ENCODE measurements at places on chromosomes 7 and 10.

GRCh38 chr10:132509506-132510173, 27.9 kb upstream of the INPP5A start:
- no peak for DNase-seq

DNA sequence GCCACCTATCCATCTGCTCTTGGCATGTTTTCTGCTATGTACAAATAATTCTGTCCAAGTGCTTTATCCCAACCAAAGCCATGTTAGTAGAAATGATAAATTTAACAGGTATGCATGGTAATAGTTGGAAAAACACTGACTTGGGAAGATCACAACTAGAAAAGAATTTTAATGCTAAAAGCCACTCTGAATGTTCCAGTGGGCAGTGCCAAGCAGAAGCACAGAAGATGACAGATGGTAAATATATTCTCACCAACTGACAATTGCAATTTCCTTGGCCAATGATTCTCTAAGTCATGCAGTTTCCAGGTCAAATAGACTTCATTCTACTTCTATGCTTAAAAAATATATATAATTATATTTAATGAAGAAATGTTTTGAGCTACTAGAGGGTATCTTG, 83.6 kb upstream of the SEMA3C start:
- no peak for DNase-seq

- no peak for DNase-seq
Observed at GRCh38 chr7:129969881-129970446, 17.2 kb upstream of the UBE2H start.

DNA sequence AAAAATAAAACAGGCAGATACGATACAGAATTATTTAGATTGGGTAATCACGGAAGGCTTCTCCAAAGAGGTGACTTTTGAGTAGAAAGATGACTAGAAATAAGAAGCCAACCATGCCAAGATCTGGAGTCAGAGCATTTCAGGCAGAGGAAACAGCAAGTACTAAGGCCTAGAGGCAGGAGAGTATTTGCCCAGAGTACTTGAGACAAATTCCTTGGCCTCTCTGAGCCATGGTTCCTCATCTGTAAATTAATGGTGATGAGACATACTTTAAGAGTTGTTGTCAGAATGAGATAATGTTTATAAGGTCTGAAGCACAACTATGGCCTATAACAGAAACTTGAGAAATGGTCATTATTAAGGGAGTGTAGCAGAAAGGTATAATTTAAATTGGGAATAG, 15.8 kb upstream of the GPR37 start:
- no peak for DNase-seq

DNA sequence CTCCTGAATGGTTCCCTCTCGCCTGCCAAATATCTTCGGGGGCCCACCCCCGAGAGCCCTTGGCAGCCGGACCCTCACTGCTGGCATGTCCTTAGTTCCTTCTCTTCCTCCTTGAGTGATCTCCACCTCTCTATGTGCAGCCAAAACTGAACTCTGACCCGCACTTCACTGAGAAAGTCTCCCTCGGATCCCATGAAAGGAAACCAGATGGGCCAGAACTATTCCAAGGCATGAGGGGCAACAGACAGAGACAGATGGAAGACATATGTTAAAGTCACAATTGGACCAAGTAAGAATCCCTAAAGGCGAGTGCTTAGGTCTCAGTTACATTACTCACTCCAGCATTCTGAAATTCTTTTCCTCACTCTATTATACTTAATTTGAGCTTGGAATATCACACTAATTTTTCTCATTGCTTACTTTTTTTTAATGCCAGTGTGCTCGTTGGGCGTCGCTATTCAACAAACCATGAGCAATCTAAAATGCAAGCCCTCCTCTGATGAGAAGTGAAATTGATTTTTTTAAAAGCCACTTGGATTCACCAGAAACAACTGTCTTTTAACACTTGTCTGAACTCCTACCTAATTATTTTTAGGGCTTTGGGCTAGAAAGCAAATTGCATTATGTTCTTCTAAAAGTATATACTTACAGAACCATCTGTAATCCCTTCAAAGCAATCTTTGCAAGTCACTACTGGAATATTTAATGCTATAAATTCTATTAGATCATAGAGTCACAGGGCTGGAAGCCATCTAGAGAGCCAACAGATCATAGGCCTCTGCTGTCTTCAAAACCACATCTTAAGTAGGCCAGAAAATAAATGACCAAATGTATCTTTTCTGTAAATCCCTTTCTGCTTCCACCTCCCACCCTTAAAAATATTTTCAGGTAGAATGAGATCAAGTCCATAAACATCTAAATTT, 43.3 kb upstream of the EZH2 start:
- DNase-seq: no peak

DNA sequence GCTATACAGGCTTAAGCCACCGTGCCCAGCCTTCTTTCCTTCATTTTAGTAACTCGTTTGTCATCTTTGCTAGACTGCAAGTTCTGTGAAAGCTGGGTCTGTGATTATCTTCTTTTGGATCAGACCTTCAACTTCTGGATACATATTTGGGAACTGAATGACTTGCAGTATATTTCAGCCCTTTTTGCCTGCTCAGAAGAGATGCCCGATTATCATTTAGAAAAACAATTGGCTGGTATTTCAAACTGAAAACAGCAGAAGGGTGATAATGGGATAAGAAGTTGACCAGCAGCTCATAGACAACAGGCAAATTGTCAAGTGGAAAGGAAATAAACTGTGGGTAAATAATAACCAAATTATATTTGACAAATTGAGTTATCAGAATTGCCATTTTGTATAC, 14.6 kb downstream of the RSBN1L start:
- DNase-seq: no peak

GRCh38 chr10:51314481-51314880, 240.2 kb downstream of the PRKG1 start:
- DNase-seq: no peak

GRCh38 chr10:101840741-101841453, 2.7 kb downstream of the KCNIP2 start:
- DNase-seq: peak; percentile 63

DNA sequence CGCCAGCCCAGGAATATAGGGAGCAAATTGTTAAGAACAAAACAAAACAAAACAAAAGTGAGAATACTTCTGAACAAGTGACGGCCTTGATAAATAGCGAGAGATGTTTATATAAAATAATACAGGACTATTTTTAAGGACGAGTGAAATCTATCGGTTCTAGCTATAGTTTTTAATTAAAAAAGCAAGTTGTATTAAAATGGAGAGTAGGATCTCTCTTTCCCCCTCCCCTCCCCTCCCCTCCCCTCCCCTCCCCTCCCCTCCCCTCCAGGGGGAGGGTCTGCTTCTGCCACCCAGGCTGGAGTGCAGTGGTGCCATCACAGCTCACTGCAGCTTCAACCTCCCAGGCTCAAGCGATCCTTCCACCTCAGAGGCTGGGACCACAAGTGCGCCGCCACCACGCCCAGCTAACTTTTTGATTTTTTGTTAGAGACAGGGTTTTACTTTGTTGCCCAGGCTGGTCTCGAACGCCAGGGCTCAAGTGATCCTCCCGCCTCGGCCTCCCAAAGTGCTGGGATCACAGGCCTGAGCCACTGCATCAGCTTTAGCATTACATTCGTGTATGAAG, 440 bp upstream of the TCAF1 start:
- DNase-seq: no peak

- DNase-seq: no peak
Observed at GRCh38 chr10:131689016-131689415, 211.8 kb upstream of the PPP2R2D start.

Data from activated T-cell treated with anti-CD3 and anti-CD28 coated beads, Interleukin-2, amount 50 U/mL, for 4 hours (primary cell).